AG08396 (cell line): ENCODE measurements at places on chromosomes 11 and 22.

DNA sequence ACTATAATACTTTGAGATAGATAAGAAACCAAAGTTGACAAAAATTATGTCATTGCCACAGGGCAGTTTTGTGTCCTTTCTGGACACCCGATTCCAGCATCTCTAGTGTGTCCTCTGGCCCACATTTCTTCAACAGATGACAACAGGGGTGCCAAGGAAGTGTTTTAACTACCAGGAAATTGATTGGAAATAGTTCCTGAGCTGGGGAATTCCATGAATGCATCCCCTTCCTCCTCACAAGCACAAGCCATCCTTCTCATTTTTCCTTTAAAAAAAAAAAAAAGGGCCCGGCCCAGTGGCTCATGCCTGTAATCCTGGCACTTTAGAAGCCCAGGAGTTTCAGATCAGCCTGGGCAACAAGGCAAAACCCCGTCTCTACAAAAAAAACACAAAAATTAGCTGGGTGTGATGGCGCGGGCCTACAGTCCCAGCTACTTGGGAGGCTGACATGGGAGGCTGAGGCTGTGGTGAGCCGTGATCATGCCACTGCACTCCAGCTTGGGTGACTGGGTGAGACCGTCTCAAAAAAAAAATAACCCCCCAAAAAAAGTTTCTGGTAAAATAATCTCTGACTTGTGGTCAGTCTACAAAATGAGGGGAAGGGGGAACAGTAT, 797 bp upstream of the B3GAT3 start:
- no peak for DNase-seq

GRCh38 chr22:36830601-36831000, 13.8 kb upstream of the PVALB start:
- no peak for DNase-seq

DNA sequence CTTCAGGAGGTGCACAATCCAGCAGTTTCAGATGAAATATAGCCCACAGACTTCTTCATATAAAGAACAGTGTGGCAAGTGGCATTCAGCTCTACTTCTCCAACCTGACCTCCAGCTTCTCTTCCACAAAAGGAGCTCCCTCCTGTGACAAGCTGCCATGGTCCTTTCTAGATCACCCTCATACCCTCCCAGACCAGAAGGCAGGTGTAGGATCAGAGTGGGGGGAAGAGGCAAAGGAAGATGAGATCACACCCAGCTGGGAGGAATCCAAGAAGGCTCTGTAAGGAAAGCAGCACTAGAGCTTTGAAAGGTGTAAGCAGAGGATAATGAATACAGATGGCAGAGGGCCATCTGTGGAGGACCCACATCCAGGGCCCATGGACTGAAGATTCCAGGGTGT, 7.6 kb downstream of the CLPB start:
- no peak for DNase-seq

GRCh38 chr22:44088976-44089570, 65.0 kb downstream of the PARVB start:
- peak; percentile 69 for DNase-seq

GRCh38 chr11:117827521-117828511, 3.3 kb upstream of the FXYD2 start:
- no peak for DNase-seq

DNA sequence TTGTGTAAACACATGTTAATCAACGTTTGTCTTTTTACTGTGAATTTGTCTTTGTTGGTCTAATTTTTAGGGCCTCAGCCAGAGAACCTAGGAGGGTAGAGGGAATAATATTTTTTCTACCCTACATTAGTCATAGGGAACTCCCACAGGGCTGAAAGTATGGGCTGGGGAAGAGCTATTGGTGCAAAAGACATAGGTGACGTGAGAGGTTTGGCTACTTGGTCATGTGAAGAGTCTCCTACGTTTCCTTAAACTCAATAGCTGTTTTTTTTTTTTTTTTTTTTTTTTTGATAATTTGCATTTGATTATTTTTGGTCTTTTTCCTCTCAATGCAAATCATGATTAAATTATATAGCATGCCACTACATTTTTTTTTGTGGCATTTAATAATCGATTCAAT, 15.9 kb upstream of the MMP7 start:
- DNase-seq: no peak

GRCh38 chr22:20549232-20549841, 41.9 kb downstream of the MED15 start:
- no peak for DNase-seq

DNA sequence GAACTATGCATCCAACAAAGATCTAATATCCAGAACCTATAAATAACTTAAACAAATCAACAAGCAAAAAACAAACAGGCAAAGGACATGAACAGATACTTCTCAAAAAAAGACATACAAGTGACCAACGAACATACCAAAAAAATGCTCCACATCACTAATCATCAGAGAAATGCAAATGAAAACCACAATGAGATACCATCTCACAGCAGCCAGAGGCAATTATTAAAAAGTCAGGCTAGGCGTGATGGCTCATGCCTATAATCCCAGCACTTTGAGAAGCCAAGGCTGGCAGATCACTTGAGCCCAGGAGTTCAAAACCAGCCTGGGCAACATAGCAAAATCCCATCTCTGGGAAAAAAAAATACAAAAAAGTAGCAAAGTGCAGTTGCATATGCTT, 10.7 kb downstream of the SAA4 start:
- DNase-seq: no peak

DNA sequence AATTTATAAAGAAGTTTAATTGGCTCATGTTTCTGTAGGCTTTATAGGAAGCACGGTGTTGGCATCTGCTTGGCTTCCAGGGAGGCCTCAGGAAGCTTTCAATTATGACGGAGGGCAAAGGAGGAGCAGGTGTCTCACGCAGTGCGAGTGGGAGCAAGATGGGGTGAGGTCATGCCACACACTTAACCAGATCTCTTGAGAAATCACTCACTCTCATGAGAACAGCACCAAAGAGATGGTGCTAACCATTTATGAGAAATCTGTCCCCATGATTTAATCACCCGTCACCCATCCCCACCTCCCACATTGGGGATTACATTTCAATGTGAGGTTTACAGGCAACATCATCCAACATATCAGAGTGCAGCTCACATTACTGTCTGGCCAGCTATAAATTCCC, 103.5 kb downstream of the ARHGAP8 start:
- no peak for DNase-seq

DNA sequence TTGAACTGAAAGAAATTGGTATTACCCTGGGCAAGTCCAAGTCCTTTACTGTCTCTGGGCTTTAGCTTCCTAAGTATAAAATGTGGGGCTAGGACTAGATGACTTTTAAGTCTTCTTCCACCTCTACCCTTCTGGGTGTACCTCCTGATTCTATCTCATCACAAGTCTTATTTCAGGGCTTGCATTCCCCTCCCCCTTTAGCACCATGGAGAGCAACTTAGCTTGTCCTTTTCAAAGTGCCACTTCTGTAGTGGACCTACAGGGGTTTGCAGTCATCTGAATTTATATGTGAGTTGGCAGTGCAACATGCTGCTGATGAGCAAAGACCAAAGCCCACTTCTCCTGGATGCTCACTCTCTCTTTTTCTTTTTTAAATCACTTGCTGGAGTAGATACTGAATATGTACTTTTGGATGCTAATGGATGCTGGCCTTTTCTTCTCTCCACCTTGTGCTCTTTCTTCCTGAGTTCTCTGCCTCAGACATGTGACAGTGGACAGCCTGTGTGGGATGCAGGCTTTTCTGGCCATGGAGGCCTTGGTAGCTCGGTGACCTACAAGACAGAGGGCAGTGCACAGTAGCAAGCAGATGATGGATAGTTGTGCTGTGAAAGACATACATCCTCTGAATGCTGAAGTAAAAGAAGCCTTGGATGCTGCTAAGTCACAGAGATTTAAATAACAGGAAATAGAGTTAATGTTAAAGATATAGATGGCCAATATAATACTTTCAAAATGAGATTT, 185.0 kb downstream of the NELL1 start:
- no peak for DNase-seq

- peak; percentile 39 for DNase-seq
Observed at GRCh38 chr22:30047364-30047738, 32.9 kb upstream of the HORMAD2 start.

- DNase-seq: no peak
Observed at GRCh38 chr11:113725913-113726312, 19.8 kb upstream of the TMPRSS5 start.

GRCh38 chr11:45922425-45923082, at the start of gene LARGE2:
LARGE2 (plus strand) TSS chr11:45922656; CDS start chr11:45922883, 227 bp downstream.
- DNase-seq: peak; percentile 29

GRCh38 chr11:8613036-8613435, 19.0 kb upstream of the STK33 start:
- DNase-seq: no peak

DNA sequence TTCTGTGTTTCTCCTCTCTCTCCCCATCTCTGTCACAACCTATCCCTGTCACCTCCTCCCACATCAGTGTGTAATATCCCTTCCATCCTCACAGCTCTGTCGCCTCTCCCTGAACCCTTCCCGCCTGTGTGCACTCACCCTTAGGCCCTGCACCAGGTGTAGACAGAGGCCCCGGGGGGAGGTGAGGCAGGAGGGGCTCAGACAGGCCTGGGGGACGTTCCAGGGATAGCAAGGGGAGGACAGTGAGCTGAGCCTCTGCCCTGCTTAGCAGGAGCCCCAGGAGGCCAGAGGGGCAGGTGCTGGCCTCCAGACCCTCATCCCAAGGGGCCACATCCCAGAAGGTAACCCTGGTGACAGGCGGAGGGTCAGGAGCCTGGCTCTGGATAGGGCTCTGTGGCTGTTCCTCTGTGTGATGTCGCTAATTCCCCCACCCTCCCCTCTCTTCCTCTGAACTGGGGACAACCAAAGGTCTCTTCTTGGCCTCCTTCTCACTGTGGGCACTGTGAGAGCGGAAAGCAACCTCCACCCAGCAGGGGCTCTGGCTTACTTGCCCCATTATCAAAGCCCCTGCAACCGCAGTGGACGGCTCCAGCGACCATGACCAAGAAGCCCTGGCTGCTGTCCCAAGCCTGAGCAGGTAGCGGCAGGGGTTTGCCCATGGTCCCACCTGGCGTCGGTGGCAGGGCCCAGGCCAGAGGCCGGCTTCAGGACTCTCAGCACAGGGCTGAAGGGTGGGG, 35.7 kb downstream of the KCNJ4 start:
- no peak for DNase-seq

- peak; percentile 13 for DNase-seq
Observed at GRCh38 chr11:31655483-31655882, 145.9 kb downstream of the ELP4 start.

GRCh38 chr11:19714387-19715363, 2.0 kb downstream of the NAV2 start:
- DNase-seq: peak; percentile 61

DNA sequence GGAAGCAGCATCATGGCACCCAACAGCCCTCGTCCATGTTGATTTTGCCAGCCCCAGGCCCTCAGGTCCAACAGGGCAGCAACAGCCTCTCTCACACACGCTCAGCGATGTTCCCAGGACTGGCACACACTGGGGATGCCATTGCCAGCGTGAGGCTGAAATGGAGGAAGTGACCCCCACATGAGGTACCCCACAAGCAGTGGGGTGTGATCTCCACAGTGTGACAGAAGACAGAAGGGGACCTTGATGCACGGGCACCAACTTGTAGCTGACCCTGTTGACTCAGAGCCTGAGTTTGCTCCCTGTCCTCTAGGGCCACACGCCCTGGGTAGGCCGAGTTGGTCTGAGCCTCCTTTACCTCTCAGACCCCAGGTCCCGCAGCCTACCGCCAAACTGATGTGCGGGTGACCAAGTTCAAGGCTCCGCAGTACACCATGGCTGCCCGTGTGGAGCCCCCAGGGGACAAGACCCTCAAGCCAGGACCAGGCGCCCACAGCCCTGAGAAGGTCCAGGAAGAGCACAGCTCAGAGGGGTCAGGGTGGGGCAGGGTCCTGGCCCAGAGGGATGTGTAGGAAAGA, 6.2 kb downstream of the SCGB1C1 start:
- no peak for DNase-seq

GRCh38 chr11:33358150-33358831, 101.1 kb downstream of the HIPK3 start:
- no peak for DNase-seq

DNA sequence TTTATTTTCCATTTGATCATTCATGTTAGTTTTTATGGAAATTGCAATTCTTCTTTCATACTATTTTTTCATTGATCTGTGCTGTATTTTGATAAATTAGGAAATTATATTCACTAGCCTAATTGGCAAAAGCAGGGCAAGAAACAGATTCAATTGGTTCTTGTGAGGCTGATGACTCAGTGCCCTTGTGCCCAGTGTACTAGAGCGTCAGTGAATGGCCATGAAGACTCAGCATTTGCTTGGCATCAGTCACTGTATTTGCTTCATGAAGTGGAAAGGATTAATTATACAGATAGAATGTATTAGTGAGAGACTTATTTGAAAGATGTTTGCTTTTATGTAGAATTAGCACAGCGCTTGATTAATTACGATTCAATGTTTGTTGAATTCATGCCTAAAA, 31.8 kb downstream of the MRGPRX1 start:
- DNase-seq: no peak

GRCh38 chr22:46293577-46294260, 3.0 kb upstream of the GTSE1 start:
- no peak for DNase-seq
